Activated naive CD8-positive, alpha-beta T cell treated with anti-CD3 and anti-CD28 coated beads, Interleukin-2, amount 50 U/mL, for 16 hours (primary cell): ENCODE measurements at places on chromosomes 1 and 21.

DNA sequence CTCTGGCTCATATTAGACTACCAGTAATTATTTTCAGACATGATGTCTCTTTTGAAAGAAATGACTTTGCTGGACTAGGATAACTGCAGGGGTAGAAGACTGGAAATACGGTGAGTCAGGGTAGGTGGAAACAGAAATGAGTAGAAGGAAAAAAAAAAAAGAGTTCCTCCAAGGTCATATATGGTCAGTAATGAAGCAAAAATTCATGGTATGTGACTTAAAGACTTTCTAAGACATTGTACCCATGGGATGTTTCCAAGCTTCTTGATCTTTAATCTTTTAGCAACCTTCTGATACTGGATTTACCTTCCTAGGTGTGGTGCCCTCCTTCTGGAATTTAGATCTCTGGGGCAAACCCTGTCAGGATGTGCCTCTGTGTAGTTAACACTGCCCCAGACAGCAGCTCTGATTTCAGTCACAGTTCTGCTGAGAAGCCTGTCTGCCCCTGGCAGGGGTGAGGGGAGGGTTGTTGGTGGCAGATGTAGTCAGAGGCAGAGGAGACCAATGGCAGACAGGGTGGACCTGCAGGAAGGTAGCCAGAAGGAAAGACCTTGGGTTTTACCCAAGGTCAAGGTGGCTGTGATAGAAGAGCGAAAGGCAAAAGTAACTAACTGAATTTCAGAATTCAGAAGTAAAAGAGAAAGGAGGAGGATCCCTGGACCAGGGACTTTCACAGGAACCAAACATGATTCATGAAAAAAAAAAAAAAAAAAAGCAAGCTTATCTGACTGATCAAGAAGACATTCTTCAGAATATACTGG lies 44.1 kb upstream of the BCL10 start:
- no peak for DNase-seq

DNA sequence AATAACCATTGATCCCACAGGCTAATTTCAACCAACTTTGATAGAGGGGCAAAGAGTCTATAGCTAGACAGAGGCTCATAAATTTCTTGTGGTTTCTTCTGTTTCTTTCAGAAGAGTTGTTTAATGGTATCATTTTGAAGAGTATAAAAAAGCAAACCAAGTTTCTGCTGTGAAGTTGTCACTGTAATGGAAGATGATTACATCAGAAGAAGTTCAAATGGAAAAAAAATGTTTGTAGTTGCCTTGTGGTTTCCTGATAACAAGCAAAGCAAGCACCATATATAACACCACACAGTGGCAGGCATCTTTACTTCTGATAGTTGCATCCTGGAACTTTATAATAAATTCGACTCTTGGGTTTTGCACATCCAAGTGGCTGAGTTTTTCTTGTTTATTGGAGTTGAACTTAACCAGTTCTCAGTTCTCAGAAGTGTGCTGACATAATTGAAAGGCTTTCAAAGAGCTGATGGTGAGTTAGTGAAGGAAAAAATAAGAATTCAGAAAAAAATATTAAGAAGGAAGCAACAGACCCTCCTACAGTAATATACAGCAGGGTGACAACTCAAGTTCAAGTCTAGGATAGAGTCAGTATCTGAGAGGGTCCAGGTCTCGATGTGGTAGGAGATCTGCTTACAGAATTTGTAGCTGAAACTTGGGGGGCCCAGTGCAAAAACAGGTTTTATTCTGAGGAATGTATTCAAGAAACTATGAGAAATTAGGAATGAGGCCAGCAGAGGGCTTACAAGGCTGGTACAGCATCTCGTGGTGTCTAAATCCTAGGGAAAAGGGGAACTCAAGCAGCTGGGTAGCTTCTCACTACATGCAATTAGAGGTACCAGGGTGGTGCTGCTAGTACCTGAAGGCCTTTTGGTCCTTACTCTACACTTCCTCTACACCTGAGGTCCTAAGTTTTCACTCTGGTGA lies 123.5 kb downstream of the CRB1 start:
- DNase-seq, result no peak

DNA sequence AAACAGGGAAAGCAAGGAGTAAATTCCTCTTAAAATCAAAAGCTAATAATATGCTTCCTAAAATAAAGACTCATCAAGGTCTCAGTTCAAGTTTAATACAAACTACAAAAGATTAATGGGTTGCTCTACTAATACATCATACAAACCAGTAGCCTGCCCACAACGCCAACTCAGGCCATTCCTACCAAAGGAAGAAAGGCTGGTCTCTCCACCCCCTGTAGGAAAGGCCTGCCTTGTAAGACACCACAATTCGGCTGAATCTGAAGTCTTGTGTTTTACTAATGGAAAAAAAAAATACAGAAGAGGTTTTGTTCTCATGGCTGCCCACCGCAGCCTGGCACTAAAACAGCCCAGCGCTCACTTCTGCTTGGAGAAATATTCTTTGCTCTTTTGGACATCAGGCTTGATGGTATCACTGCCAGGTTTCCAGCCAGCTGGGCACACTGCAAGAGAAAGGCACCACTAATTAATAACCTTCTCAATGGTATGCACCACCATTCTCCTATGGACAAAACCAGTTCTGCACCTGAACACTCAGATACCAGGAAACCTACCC lies 10.6 kb downstream of the PRDX1 start:
- DNase-seq, result no peak

DNA sequence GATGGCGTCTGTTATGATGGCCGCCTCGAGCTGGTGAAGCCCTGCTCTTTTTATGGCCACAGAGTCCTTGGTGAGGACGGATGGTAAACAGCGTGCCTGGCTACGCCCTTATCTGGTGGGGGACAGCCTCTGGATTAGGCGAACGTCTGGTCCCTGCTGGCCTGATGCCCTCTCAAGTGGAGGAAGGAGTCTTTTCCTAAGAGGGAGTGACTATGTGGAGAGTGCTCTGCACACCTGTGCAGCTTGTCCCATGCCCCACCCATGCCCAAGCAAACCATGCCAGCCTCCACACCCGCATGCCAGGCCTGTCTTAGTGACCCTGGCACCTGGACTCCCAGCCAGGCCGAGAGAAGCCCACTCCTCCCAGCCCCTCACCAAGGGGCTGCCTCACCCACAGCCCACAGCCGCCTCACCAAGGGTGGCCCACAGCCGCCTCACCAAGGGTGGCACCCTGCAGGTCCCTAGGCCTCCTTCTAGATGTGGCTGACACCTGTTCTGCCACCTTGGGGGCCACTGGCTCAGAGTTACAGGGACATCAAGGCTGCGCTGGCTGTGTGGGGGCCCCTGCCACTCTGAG lies 40.2 kb downstream of the WNT9A start:
- no peak for DNase-seq

GRCh38 chr21:43913928-43914327 lies 48.9 kb downstream of the AGPAT3 start:
- DNase-seq, result no peak

DNA sequence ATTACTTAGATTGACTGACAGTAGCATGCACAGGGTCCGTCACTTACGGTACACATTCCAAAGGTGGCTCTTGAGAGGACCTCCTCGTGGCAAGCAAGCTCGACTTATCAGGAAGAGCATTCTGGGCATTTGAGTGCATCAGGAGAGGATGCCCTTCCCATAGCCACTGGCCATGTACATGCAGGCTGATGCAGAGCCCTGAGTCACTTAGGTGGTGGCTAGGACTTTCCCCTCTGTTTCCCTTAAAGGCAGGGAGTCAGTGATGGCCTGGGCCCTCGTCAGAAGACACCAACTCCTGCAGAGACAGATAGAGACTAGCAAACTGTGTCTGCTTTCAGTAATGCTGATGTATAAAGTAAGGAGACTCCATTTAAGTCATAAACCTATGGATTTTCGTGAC lies 12.9 kb downstream of the EXO1 start:
- no peak for DNase-seq

DNA sequence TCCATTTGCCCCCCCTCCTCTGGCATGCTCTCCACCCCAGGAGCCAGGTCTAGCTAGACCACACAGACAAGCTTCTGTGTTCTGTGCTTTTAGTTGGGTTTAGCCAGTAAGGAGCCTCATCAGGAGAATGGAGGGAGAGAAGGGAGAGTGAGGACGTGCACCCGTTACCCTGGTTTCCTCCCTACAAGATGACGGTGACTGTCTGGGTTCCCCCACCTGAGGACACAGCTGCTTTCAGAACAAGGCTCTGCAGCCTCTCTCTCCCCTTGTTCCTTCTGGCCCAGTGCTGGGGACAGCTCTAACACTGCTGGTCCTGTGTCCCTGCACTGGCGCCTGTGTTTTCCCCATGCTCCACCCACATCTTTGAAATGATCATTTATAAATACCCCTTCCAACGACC lies 184.4 kb upstream of the GALNT2 start:
- no peak for DNase-seq

DNA sequence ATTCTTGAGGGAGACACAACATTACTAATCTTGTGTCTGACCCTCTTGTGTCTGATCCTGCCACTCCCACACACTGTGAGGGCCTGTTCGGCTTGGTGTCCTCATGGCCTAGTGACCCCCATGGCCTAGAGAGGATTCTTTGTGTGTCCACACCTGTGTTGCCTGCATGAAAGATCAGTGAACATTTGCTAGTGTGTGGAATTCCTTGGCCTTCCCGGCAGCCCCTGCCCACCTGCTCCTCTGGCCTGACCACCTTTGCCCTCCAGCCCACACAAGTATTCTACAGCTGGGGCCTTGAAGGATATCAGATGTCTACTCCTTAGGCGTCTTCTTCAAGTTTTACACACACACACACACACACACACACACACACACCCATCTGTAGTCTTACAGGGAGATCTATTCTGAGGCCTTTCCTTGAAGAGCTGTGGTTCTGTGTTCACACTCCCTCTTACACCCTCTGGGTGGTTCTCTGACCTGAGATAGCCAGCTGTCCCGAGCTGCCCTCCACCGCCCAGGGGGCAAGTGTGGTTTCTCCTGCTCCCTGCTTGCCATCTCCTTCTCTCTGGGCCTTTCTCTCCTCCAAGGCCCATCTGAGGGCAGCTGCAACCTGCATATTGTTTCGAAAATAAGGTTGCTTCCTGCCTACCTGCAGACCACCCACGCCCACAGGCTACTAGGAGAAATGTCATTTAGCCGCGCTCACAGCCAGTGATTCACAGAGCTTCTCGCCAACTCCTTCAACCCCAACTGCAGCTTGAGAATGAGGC lies 45.4 kb downstream of the CD247 start:
- no peak for DNase-seq

DNA sequence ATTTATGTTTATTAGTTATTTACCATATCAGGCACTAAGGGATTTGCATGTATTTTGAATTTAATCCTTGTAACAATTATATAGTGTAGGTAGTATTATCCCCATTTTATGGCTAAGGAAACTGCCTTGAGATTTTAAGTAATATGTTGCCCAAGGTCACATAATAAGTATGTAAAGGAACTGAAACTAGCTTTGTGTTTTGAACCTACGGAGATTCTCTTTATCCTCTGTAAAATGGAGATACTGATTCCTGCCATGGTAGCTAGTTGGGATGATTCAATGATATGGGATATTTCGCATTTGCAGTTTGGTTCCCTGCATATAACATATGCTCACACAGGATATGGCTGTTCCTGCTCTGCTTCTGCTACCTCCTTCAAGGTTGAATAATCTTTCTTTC lies 144.3 kb downstream of the ST6GALNAC3 start:
- no peak for DNase-seq

DNA sequence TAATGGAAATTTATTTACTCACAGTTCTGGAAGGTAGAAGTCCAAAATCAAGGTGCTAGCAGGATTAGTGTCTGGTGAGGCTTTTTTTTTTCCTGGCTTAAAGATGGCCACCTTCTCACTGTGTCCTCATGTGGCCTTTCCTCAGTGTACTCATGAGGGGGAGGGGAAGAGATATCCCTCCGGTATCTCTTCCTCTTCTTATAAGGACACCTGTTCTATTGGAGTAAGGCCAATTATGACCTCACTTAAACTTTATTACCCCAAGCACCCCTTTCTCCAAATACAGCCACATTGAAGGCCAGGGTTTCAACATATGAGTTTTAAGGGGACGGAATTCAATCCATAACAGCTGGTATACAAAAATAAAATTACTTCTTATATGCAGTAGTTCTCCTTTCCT lies 203.7 kb upstream of the C1orf87 start:
- DNase-seq, result no peak

DNA sequence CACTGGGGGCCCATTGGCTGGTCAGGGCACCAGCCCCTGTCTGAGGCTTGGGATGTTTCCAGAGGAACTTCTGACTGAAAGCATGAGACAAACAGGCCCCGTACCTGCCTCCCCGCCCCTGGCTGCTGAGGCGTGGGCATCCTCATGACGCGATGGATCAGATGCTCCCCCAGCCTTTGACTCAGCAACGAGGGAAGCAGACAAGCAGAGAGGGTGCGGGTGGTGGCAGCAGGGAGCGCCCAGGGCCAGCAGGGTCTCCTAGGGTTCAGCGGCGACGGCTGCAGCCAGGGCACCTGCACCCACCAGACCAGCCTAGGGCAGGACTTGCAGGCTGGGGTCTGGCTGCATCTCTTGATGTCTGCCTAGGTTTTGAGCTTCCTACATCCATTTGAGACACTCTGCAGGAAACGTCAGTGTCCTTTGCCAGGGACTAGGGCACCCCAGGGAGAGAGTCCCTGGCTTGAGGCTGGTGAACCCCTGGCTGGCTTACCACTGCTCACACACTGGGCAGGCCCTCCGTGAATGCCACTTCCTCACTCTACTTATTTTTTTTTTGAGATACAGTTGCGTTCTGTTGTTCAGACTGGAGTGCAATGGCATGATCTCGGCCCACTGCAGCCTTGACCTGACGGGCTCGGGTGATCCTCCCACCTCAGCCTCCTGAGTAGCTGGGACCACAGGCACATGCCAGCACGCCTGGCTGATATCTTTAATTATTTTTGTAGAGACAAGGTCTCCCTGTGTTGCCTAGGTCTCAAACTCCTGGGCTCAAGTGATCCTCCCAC lies 63.3 kb downstream of the DHRS3 start:
- no peak for DNase-seq

DNA sequence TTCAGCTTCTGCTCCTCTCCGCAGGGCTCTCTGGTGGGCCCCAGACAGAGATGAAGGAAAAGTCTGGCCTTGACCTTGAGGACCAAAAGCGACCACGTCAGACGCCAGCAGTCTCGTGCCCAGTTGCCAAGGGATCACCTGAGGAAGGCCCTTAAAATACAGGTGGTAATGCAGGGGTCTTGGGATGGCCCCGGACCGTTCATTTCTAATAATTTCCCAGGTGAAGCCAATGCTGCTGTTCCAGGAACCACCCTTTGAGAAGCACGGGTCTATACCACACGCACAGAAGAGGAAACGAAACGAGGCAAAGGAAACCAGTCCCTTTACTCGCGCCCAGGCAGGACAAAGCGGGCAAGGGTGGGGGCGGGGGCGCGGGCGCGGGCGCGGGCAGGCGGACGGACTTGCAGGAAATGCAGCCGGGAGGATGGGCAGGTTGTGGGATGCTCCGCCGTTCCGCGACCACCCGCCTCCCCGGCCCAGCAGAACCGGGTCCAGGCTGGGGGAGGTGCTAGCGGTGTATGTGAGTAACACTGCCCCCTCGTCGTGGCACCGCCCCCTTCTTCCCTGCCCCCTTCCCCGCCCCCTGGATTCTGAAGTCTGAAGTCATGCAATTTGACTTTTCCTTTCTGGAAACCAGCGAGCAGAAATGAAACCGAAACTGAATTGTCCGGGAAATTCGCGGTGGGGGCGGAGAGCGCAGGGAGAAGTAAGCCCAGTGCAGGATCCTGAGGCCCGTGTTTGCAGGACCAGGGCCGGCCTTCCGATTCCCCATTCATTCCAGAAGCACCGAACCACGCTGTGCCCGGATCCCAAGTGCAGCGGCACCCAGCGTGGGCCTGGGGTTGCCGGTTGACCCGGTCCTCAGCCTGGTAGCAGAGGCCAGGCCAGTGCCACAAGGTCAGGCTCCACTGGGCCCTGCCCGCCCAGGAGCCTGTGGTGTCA lies 5.8 kb upstream of the MX1 start:
- DNase-seq, result no peak
